ENCODE measurements at places on chromosomes 2 and 18.

- DNase-seq = no peak
These were observed 685.9 kb downstream of the ARHGAP15 start for GRCh38 chr2:143815082-143815481.

- no peak for DNase-seq
These were observed 139.6 kb upstream of the MYCN start for GRCh38 chr2:15800495-15801329.

- peak; percentile 83 for DNase-seq
These were observed 421 bp upstream of the NAB1 start for GRCh38 chr2:190648289-190649034.

- no peak for DNase-seq
These were observed 97.8 kb downstream of the B3GNT2 start for GRCh38 chr2:62293490-62294271.

DNA sequence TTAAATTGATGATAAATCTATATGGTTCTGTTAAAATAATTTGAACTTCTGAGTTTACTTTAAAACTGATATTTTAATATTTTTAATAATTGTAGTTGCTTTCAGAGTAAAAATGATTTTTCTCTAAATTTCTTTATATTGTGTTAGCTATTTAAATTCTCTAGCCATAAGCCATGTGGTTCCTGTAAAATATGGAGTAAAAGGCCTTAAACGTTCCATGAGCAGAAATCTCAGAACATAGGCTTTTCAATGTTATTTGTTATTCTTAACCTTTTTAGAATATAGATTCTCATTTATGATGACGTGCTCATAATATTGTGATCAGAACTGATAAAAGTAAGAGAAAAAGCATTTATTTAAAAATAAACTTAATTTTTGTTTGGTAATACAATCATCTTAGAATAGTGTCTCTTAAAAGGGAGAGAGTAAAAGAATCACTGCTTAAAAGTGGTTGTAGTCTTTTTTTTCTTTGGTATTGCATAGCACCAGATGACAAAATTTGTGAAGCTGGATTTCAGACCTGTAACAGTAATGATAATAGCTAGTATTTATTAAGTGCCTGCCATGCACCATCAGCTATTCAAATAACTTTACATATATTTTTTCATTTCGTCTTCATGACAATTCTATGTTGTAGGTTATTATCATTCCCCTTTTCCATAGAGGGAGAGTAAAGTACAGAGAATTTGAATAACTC, 2.7 kb downstream of the BMPR2 start:
- DNase-seq = no peak

DNA sequence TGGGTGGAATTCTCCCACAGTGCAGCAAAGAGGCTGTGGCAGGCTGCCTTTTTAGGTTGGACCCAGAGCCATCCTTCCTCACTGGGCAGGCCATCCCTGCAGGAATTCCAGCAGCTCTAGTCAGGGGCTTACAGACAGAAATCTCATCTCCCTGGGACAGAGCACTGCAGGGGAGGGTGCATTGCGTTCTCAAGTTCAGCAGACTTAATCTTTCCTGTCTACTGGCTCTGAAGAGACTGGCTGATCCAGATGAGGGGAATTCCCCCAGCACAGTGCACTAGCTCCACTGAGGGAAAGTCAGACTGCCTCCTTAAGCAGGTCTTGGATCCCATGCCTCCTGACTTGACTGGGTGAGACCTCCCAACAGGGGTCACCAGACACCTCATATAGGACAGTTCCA, 899.7 kb upstream of the VRK2 start:
- no peak for DNase-seq

DNA sequence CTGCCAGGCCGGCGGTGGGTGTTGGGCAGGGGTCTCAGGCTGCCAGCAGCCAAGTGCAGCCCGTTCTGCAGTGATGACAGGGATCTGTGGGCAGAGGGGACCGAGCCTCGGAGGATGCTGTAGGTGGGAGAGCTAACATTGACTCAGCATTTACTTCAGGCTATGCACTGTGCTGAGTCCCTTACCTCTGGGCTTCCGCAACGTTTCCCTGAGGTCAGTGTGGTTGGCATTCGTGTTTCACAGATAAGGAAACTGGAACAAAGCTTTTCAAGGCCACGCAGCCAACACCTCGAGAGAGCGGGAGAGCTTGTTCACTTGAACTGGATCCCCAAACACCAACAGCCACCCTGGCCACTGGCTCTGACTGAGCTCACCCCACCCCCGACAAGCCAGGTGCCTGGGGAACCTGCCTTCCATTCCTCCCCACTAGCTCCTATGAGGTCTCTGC, 839 bp upstream of the GPR148 start:
- no peak for DNase-seq

DNA sequence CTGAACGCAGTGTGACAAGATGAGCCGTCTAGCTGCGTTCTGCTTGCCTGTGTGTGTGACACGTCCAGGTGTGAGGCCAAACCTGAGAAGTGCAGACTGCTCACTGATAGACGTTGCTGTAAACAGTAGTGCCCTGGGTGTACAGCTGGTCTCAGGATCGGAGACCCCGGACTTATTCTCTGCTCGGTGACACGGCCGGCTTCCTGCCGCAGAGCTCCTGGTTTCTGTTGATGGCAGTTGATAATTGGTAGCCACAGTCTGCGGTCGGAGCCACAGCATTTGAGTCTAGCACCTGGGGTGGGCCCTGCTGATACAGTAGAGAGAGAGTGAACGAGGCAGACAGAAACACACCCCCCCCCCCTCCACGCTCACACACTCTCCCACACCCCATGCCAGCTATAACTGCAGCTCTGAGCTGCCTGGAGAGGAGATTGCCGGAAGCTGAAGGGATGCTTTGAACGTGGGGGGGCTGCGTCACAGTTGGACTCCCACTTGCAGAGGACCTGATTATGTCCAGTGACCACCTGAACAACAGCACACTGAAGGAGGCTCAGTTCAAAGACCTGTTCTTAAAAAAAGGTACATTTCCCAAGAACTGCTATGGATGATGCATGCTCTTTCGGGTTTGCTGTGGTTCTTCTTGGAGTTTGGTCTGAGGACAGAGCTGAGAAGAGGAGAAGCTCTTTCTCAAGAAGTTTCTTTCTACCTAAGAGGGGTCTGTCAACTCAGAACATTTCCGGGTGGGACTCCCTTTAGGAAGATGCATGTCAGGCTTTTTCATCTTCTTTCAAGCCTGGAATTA, 114.0 kb downstream of the FAM210A start:
- DNase-seq = peak; percentile 81

GRCh38 chr2:47002031-47002430, 86.4 kb upstream of the MCFD2 start:
- DNase-seq = no peak

- DNase-seq = no peak
These were observed 1.7 kb downstream of the CYP27A1 start for GRCh38 chr2:218783688-218784087.

- no peak for DNase-seq
These were observed 14.4 kb downstream of the CCNT2 start for GRCh38 chr2:134932864-134933526.

GRCh38 chr2:61426267-61426897, 44.5 kb downstream of the USP34 start:
- peak; percentile 73 for DNase-seq

GRCh38 chr18:62445386-62445917, 77.4 kb upstream of the ZCCHC2 start:
- DNase-seq = no peak

GRCh38 chr2:77007686-77008085, 514.5 kb downstream of the LRRTM4 start:
- no peak for DNase-seq

DNA sequence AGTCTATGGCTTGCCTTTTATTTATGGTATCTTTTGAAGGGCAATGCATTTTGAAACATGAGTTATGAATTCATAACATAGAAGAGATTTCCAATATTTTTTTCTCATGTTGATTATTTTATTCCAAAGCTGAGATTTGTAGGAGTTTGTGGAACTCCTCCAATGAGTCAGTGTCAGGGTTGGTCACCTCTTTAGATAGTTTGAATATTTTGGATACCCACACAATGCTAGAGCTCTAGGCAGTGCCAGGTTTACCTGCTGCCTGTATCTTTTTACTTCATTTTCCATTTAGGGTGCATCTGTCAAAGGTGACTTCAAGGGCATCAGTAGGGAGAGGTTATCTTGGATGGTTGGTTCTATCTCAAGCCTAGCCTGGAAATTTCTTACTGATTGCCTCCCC, 152.7 kb downstream of the CERS6 start:
- no peak for DNase-seq

Data from activated naive CD8-positive, alpha-beta T cell treated with anti-CD3 and anti-CD28 coated beads, Interleukin-2, amount 10 ng/mL, durations not matched to agents 7 days and 5 days (primary cell).